ENCODE measurements at places on chromosomes 7 and 10. TPM values are rescaled to one million over a fixed set of nuclear protein-coding genes. Genes with fewer than 3 reads are reported as not detected.

DNA sequence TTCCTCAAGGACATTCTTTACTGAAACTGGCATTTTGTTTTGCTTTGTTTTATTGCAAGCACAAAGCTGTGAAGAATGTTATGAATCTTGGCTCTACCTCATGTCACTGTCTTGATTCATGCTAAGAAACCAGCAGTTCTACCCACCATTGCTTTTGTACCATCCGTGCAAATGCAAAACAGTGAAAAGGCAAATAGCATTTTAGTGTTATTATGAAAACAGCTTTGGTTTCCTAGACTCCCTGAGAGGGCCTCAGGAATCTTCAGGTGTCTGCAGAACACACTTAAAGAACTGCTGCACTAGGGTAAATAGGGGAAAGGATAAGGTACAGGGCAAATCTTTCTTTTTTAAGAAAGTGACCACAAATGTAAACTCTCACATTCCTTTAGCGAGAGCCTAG is 318.9 kb downstream of the AHR start:
- DNase-seq: no peak

- DNase-seq: no peak
Observed at GRCh38 chr10:91974960-91975359, 51.4 kb downstream of the BTAF1 start.

Gene IMPDH1
- 19.4 TPM for polyA plus RNA-seq

- no peak for DNase-seq
Observed at GRCh38 chr10:129339841-129340240, 127.2 kb upstream of the MGMT start.

DNA sequence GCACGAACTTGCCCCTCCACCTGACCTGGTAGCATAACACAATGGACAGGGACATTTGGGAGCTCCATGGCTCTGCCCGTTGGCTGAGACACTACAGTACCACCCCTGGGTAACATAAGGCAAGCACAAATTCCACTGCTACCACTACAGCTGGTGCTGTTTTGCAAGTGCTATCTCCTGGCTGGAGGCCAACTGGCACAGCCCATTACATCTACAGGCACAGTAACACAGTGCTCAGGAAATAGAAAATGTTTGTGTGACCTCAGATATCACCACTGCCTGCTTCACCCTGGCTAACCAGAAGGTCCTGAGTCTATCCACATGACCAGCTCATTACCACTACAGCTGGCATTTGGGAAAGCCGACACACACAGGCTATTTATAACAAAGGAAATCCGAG is 631.1 kb upstream of the MBL2 start:
- DNase-seq: peak; percentile 41

DNA sequence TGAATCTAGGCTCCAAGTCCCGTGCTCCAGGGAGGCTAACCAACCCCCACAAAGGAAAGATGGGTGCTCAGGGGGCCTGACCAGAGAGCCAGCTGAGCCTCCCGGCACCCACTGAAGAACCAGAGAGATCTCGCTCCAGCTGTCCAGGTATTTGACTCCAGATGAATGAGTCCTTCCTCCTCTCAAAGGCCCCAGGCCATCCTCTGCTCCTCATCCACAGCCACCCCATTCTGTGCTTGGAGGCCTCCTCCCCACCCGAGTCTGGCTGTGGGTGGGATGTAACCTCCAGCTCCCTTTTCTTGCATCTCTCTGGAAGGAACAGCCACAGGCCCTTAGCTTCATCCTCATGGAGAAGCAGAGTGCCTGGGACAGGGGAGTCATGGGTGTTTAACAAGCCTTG is 44.6 kb downstream of the VSTM4 start:
- no peak for DNase-seq

DNA sequence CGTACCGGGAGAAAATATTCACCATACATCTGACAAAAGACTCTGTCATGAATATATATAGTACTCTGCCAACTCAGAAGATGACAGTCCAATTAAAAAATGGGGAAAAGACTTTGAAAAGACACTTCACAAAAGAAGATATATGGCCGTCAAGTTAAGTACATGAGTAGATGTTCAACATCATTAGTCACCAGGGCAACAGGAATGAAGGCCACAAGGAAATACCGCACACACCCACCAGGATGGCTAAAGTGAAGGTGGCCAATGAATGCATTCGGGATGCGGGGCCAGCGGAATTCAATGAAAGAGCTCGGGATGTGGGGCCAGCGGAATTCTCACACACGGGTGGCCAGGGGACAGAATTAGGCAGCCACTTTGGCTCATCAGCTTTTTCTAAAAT is 42.2 kb downstream of the MAD1L1 start:
- DNase-seq: no peak

DNA sequence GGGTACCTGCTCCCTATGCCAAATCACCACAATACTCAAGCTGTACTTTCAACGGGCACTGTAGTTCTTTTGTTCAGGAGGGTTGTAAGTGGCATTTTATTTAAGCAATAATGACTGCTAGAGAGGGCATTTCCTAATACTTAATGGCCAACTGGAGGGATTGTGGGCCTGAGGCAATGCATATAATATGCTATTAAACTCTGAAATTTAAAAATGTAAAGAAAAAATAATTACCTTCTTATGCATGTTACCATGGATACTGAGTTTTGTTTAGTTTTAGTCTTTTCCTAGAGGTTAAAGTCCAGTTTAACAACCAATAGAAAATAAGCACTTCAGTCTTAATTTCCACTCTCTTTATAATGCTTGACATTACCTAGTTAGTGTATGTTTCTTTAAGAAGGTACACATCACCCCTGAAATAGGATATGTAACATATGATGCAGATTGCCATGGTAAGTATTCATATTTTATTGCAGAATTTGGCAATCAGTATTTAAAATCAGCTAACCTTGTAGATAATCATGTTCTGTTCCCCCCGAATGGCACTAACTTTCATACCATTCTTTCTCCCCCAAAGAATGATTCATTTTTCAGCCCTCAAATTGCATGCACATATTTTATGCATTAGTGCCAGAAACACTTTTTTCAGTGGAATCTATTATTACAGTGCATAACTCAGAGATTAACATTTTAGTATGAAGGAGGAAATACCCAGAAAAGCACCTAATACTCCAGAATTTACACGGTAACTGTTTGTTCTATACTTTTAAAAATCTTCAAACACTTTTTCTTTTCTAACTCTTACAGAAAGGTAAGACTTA is 90.3 kb upstream of the ZNF438 start:
- DNase-seq: no peak

DNA sequence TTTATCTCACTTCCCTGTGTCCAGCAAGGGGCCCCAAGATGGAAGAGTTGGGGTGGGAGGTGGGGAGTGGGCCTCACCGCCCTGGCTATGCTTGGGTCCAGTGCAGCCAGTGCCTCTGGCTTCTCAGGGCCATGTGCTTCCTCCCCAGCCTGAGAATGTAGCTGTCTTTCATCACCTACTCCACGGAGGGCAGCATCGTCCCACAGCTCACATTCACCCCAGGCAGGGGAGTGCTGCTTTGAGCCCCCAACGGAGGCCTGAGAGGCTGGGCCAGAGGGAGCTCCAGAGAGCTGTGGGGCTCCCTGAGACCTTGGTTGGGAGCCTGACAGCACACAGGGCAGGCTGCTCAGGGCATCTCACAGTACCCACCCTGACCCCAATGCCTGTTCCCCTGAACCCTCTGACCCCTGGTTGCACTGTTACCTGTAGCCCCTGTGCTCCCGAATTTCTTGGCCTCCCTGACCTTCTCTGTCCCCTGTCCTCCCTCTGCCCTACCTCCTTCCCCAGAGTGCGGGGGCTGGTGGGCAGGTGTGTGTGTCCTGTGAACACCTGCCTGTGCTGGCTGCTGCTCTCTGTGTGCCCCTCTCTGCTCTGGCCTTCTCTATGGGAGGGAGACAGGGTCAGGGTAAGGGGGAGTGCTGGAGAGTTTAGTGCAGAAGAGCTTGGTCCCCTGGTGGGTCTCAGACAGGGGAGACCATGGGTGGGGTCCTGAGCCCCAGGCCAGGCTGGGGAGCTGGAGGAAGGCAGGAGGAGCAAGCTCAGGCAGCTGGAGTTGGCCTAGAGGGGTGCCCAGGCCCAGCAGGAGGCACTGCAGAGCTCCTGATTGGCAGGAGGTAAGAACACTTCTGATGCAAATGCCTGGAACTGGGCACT is 19.6 kb upstream of the ZNF488 start:
- no peak for DNase-seq

GRCh38 chr10:43376828-43377423 is 5.5 kb downstream of the FXYD4 start:
- DNase-seq: no peak

DNA sequence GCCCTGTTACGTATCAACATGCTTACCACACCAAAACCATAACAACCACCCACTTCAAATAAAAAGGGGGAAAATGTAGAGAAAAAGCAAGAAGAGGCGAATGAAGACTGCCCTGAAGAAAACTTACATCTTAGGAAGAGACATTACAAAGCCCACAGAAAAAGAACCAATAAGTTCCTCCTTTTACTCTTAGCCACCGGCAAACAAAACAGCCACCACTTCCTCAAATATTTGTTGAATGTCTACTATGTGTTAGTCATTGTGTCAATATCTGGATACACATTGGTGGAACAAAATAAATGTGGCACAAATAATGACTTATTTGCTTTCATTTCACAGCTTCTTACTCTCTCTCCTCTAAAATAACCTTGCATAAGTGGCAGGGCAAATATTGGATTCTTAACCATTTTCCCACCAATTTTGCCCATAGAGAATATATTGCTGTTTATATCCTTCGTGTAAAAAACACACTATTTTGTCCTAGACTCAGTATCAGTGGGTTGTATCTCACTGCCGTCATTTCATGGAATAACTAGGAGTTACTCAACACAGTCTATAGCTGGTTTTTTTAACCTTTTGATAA is 106.8 kb downstream of the ANK3 start:
- DNase-seq: no peak

DNA sequence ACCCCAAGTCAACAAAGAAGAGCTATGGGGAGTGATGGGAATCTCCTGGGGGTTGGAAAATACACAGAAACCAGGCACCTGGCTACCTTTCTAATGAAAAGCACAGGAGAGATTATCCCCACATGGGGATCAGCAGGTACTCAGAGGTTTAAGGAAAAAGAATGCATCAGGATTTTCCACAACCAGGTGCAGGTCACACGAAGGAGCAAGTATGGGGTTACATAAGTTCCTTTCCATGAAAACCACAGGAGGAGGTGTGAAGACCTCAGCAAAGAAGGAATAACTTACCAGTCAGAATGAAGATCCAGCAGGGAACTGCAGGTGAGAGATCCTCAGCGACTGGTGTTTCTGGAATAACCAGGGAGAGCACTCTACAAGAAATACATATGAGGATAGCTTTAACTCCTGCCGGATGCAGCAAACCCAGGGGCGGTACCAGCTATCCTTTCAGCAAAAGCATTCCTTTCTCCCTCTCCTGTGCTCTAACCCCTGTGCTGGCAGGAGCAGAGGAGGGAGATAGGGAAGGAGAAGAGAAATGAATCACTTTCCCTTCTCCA is 116.7 kb upstream of the TMEM106B start:
- no peak for DNase-seq

- no peak for DNase-seq
Observed at GRCh38 chr10:130900441-130901160, 410.9 kb downstream of the TCERG1L start.

Gene ZNF282
- polyA plus RNA-seq: 18.6 TPM

Gene C10orf53
- polyA plus RNA-seq: not detected

DNA sequence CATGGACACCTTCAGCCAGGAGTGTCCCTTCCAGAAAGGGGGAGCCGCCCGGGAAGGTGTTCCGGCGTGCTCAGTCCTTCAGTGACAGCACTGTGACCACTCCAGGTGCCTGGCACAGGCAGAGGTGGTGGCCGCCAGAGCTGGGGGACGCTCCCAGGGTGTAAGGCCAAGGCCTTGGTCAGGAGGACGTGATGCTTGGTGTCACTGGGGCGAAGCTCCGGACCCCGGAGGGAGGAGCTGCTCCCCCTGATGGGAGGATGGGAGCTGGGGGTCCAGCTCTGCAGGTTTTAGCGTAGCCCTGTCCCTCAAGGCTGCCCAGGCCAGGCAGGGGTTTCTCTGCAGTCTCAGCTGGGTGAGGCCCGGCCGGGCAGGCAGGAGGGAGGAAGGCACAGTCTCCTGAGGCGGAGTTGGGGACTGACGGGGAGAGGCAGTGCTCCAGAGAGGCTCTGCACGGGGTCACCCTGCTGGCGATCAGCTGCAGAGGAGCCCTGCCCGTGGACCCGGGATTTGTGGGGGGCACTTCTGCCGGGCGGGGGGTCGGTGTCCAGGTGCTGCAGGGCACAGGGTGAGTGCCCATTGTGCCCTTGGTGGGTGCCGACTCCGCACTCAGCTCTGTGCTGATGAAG is 56.5 kb upstream of the DNAJB6 start:
- no peak for DNase-seq

GRCh38 chr10:80158598-80159127 is 26.1 kb downstream of the PLAC9 start:
- peak; percentile 90 for DNase-seq

DNA sequence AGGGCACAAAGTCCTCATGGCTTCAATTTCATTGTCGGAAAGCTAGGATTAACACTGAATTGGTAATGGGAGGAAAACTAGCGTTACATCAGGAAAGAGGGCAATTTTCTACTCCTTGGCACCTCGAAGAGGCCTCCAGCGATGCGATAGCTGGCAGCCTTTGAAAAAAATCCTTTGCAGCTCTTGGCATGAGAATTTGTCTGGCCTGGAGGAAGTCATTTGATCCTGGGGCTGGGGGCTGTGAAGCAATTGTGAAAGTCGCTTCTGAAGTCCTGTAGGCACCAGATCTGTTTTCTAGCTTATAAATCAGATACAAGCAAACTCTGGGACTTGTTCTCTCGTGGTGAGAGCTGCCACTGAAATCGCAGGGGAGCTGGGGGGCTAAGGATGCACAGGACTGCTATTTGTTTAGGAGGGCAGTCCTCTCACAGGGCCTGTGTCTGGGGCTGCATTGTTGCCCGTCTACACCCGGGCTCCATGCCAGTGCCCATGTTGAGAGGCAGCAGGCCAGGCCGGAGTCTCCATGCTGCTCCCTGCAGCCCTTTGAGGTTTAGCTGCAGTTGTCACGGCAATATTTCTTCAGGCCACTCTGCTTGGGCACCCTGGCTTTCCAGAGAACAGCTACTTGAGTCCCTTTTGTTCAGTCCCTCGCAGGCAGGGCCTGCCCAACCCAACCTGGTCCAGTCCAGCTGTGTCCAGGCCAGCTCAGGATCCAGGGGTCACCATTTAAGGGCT is 206.8 kb upstream of the LYZL1 start:
- no peak for DNase-seq

Gene GIMAP8
- polyA plus RNA-seq: 8.5 TPM

- no peak for DNase-seq
Observed at GRCh38 chr7:106814887-106815286, 50.2 kb upstream of the PIK3CG start.

- no peak for DNase-seq
Observed at GRCh38 chr10:127734753-127735152, 2.2 kb upstream of the FOXI2 start.

Gene NPTX2
- 12.3 TPM for polyA plus RNA-seq
